ENCODE measurements at places on chromosomes 3 and 15.

DNA sequence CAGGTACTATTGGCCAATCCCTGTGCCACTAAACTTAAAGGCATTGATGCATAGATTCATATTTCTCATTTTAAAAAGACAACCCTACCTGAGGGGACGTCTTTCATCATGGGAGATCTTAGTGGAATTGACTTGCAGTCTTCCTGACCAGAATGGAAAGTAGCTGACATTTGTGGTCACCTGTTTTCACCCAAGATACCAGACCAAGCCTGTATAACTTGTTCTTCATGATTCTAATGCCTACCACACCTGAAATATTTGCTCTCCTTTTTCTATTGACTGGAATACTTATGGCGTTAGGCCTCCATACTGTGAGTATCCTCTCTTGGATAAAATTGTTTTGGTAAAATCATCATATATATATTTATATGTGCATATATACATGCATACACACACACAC is 54.7 kb upstream of the XCR1 start:
- DNase-seq = no peak

GRCh38 chr3:4596612-4597011 is 103.5 kb downstream of the ITPR1 start:
- no peak for DNase-seq

DNA sequence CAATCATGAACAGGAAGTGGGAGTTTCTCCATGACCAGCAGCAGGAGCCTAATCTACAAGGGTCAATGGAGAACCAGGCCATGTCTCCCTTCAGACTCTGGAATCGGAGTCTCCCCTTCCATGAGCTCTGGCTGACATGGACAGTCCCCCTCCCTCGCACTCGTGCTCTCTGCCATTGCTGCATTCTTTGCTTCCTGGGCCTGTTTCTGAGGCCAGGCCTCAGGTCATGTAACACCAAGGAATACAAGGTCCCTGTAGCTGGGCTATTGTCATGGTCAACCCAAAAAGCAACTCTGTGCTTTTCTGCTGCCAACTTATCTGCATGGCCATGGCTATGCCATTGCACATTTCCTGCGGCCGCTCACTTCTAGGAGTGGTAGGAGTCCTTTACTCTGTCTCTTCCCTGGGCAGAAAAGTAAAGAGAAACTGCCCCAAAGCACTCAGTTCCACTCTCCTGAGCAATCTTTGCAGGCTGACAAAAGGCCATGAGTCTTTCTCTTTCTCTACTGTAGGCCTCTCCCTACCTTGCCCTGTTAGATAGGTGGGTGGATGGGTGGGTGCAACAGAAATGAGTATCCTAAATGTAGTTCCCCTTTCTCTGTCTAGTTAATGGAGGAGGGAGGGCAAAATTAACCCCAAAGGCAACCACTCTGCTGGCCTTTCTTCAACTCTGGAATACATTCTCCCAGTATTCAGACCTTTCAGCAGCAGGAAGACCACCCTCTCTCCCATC is 40.8 kb upstream of the PROK2 start:
- DNase-seq = no peak

GRCh38 chr3:133474817-133475216 is 75.0 kb downstream of the BFSP2 start:
- no peak for DNase-seq

GRCh38 chr15:39939487-39940452 is 5.9 kb downstream of the EIF2AK4 start:
- DNase-seq = no peak

DNA sequence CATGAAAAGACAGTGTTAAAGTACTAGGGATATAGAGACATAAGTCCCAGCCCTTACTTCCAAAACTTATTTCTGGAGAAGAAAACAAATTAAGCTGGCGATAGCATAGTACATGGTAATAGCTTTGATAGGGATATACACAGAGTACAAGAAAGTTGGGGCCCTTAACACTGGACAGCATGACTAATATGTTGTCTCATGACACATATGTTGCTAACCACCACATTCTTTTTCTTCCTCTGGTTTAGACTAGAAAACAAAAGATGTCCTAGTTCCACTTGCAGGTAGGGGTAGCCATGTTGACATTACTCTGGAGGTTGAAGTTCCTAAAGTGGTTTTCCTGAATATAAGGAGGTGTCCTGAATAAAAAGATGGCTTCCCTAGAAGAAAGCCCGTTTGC is 75.3 kb downstream of the RFX7 start:
- no peak for DNase-seq

GRCh38 chr3:171028025-171028778 is 1.7 kb upstream of the SLC2A2 start:
- DNase-seq = peak; percentile 1

DNA sequence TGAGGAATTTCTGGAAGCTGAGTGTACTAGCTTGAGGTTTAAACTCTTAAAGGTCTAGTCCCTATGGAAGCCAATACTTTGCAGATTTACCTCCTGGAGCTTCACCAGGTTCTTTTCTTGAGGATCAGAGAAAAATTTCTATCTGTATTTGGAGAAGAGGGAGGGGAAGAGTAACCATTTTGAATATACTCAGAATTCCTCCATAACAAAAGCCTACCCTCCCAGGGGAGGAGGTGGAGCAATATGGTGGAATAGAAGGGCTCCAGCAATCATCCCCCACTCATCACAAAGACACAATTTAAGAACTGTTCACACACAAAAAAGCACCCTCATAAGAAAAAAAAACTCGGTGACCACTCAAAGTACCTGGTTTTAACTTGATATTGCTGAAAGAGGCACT is 36.0 kb upstream of the PEX5L start:
- DNase-seq = no peak

GRCh38 chr15:51782357-51782896 is 31.0 kb downstream of the TMOD2 start:
- DNase-seq = no peak

DNA sequence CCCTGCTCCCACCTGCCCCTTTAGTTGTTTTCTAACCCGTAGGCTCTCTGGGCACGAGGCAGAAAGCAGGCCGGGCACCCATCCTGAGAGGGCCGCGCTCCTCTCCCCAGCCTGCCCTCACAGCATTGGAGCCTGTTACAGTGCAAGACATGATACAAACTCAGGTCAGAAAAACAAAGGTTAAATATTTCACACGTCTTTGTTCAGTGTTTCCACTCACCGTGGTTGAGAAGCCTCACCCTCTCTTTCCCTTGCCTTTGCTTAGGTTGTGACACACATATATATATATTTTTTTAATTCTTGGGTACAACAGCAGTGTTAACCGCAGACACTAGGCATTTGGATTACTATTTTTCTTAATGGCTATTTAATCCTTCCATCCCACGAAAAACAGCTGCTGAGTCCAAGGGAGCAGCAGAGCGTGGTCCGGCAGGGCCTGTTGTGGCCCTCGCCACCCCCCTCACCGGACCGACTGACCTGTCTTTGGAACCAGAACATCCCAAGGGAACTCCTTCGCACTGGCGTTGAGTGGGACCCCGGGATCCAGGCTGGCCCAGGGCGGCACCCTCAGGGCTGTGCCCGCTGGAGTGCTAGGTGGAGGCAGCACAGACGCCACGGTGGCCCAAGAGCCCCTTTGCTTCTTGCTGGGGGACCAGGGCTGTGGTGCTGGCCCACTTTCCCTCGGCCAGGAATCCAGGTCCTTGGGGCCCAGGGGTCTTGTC is 48.5 kb downstream of the PGPEP1L start:
- no peak for DNase-seq

GRCh38 chr15:85302271-85302670 is 78.1 kb upstream of the AKAP13 start:
- DNase-seq = no peak

DNA sequence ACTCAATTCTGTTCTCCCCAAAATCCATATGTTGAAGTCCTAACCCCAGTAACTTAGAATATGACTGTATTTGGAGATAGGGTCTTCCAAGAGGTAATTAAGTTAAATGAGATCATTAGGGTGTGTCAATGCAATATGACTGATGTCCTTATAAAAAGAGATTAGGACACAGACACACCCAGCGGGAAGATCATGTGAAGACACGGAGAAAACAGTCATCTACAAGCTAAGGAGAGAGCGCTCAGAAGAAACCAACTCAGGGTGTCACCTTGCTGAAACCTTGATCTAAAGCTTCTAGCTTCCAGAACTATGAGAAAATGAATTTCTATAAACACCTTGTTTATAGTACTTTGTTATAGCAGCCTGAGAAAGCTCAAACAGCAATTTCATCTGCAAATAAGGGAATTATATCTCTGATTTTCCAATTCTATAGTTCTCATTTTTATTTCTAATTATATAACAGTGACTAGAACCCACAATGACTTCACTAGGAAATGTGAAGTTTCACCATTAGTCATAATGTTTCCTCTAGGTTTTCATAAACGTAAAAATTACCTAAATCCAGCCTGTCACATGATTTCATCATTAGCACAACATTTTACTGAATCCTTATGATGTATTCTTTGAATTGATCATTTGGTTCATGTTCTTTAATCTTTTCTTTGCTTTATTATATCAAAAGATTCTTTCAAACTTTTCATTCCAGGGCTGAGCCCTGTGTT is 459.1 kb upstream of the MDFIC2 start:
- no peak for DNase-seq

DNA sequence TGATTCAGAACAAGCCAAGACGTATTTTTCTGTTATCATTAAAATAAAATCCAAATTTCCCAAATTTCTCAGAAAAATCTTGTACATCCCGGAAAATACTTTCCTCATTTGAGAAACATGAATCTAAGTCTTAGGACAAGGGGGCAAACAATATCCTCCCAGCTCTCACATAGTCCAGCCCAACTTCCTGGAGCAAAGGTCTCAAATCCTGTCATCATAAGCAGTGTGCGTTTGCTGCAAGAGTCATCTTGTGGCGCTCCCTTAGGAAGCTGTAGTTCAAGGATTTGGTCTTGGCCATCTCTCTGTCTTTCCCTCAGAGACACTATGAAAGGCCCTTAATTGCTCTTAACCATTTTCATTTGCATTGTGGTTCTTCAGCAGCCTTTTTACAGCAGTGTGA is 57.5 kb upstream of the GSK3B start:
- no peak for DNase-seq

GRCh38 chr3:180881065-180881801 is 31.2 kb upstream of the FXR1 start:
- DNase-seq = no peak

- DNase-seq = no peak
These were observed 37.1 kb upstream of the IL12A start for GRCh38 chr3:159951540-159951939.

GRCh38 chr3:151330899-151331298 is 1.6 kb upstream of the P2RY13 start:
- no peak for DNase-seq

All from activated naive CD4-positive, alpha-beta T cell (primary cell).